T1000 (cell line): ENCODE measurements at places on chromosomes 6 and 20.

- no peak for DNase-seq
These were observed 69.5 kb downstream of the CYP39A1 start for GRCh38 chr6:46583081-46583480.

DNA sequence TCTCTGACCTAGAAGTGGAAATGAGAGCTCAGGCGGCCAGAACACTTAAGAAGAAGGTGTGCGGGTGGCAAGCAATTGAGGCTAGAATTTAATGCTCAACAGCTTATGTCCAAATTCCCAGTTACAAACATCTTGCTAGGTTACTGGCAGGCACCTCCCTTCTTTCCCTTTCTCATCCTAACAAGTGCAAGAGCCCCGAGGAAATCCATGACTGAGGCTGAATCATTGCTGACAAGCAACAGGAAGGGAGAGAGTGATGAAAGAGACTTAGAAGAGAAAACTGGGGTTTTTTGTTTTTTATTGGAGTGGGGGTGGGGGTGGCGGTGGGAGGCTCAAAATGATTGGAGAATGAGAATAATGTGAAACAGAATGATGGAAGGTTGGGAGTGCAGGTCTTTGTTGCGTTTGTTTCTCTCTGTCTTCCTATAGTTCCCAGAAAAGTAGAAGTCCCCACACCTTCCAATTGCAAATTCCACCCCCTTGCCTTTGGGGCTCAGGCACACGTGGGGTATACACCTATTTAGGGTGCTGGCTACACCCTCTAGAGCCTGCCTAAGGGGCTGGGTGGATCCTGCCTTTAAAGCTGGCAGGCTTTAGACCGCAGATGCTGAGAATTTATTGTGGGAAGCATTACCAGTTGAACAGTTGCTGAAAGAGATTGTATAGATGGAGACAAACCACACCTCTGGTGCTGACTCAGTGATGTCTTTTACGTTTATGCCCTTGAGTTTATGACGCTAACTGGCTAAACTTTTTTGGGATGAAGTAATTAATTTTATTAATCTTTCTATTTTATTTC, 1.4 kb downstream of the FAM83B start:
- DNase-seq: peak; percentile 59

DNA sequence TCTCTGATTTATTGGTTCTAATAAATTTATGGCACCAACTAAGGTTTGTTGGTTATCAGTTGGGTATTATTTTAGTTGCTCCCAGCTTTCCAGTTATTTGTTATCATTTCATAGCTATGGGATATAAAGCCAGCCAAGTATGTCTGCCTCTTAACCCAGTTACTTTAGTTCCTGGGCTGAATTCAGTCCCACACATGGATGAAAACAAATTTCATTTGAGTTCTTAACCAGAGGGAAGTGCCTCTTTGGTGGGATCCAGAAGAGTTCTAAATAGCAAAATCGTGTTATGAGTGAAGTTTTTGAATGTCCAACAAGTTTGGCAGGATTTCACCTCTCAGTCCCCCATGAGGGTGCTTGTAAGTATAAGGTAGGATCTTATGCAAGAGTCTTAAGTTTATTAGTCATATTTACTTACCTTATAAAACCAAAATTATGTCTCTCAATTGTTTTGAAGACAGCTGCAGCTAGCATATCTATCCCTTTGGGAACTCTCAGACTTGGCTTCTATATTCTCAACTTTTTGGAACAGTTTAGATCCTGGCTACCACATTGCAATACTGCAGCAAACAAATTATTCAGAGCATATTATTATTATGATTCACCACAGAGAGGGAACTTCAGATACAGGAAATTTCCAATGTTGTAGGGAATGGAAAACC, 683.6 kb downstream of the BCKDHB start:
- no peak for DNase-seq

DNA sequence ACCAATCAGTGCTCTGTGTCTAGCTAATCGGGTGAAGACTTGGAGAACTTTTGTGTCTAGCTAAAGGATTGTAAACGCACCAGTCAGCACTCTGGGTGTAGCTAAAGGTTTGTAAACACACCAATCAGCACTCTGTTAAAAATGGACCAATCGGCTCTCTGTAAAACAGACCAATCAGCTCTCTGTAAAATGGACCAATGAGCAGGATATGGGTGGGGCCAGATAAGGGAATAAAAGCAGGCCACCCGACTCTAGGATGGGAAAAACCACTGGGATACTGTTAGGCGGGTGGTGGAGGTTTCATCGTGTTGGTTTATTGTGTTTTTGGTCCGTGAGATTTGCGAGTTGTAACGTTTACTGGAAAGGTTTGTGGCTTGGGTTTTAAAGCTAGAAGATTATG, 25.5 kb upstream of the GFOD1 start:
- no peak for DNase-seq

GRCh38 chr6:6841571-6841970, 253.1 kb downstream of the LY86 start:
- DNase-seq: no peak

DNA sequence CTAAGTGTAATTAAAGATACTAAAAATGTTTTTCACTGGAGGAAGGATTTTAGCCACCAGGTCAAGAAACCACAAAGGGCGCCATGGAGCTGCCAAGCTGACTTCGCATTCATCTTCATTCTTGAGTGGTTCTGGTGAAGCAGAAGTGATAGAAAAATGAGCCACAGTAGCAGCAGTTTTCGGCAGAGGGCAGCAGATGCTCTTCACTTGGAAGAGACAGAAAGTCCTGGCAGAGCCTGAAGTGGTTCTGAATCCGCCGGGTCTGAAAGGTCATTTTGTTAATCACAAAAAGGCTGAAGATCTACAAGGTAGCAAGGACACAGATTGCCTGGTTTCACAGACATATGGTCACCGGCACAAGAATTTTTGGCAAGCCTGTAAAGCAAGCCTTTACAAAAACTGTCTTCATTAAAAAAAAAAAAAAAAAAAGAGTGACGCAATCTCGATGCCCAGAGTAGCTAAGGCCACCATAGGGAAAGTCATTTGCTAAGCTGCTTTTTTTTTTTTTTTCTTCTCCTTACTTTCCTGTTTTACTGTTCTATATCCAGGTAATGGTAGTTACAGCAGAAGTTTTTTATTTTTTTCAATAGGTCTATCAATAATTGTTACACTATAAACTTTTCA, 345.1 kb upstream of the AGPAT4 start:
- no peak for DNase-seq

- no peak for DNase-seq
These were observed 79.8 kb upstream of the FAM184A start for GRCh38 chr6:119158057-119158848.

DNA sequence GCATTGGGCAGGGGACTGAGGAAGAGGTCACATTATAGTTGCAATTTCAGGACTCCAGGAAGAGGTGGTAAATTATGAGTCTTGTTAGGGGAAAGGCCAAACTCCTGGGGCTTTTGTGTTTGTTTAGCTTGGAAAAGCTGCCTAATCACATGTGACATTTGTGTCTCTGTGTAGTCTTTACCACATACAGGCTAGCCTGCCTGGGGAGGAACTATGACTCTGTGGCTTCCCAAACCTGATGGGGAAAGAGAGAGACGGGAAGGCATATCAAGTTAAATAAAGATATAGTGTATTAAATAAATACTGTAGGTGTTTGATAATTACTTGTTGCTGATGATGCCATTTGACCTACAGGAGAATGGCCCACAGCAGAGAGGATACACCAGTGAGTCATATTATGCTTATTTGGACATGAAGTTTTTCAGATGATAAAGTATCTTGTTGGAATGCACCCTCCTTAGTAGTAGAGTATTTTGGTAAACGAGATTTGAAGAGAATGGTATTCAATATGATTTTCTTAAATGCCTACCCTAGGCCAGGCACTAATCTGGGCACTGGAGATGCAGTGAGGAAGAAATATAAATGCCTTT, 4.0 kb downstream of the BLTP3A start:
- no peak for DNase-seq

DNA sequence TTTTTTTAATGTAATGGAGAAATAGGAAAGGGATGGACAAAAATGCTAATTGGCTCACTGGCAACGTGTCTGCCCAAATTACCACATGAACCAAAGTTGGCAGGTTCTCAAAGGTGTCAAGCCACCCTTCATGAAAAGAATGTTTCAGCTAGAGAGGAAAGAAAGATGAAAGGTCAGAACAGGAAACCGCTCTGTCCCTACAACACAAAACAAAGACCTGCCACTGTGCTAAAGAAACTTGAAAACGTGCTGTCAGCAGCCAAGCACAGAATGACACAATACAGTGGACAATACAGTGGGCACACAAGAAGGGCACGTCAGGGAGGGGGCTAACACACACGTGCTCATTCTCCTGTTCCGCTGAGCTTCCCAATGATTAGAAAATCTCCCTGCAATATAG, 4.9 kb downstream of the PREP start:
- DNase-seq: no peak

DNA sequence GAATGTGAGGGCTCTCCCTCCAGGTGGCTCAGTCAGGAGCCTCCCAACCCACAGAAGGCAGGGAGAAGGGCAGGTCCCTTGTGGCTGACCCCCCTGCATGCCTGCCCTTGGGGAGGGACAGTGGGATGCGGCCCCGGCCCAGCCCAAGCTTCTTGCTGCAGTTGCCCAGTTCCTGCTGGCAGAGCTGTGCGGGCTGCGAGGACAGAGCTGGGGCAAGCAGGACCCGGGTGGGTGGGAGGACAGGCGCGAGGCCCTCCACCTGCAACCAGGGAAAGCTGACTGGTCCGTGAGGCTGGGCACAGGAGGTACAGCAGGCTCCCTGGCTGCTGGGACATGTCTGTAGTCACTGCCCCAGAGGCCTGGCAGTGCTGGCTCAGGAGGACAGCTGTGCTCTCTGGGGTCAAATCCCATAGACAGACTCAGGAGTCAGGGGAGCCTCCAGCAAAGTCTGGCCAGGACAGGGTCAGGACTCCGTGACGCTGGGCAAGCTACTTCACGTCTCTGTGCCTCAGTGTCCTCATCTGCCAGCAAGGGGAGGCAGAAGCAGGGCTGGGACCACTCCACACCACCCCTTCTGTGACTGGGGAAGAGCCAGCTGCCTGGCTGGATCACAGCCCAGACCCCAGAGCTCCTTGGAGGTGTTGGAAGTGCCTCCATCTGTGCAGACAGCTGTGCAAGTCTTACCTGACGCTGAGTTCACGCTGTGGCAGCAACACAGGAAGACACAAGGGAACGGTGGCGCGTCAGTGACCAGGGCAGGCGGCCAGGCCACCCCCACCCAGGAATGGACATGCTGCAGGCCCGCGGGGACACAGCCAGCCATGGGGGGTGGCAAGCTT, 13.0 kb downstream of the UCKL1 start:
- DNase-seq: no peak

DNA sequence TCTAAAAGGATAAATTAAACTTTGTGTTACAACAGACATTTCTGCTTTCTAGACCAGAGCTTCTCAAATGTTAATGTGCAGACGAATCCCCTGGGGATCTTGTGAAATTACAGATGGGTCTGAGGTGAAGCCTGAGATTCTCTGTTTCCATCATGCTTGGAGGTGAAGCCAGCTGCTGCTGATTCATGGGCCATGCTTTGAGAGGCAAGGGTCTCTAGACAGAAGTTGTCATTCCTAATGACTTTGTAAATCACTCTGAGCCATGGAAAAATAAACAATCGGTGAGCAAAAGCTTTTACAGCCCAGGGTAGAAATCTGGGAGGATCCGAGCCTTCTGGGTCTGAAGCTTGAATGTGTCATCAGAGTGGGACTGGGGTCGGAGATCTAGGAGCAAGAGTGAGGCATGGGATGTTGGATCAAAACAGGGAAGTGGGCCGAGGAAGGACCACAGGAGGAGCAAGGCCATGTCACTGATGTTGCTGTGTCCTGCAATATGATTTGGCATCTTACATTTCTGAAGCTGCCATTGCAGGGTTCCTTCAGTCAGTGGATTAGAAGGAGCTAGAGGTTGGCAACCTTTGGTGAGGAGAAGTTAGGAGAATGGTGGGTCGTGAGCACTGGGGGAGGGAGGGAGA, 77.3 kb downstream of the TRMT11 start:
- no peak for DNase-seq

- DNase-seq: no peak
These were observed 59.9 kb downstream of the MACROD2 start for GRCh38 chr20:14055127-14055742.
